ENCODE measurements at places on chromosomes 4 and X. TPM values are rescaled to one million over a fixed set of nuclear protein-coding genes. Genes with fewer than 3 reads are reported as not detected.

STOX2 gene
- total RNA-seq = 37.6 TPM

MTNR1A gene
- total RNA-seq = 0.21 TPM

DNA sequence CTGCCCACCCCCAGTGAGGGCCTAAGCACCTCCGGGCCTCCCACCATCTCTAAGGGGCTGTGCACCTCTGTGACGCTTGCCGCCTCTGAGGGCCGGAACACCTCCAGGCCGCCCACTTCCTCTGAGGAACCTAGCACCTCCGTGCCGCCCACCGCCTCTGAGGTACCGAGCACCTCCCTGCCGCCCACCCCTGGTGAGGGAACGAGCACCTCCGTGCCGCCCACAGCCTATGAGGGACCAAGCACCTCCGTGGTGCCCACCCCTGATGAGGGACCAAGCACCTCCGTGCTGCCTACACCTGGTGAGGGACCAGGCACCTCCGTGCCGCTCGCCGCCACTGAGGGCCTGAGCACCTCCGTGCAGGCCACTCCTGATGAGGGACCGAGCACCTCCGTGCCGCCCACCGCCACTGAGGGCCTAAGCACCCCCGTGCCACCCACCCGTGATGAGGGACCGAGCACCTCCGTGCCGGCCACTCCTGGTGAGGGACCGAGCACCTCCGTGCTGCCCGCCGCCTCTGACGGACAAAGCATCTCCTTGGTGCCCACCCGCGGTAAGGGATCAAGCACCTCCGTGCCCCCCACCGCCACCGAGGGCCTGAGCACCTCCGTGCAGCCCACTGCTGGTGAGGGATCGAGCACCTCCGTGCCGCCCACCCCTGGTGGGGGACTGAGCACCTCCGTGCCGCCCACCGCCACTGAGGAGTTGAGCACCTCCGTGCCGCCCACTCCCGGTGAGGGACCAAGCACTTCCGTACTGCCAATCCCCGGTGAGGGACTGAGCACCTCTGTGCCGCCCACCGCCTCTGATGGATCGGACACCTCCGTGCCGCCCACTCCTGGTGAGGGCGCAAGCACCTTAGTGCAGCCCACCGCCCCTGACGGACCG lies 977 bp downstream of the MAGEE1 start:
- DNase-seq = peak; percentile 1

- DNase-seq = no peak
These were observed 805.9 kb upstream of the GRID2 start for GRCh38 chr4:91497892-91498291.

GRCh38 chrX:155086202-155086840 lies 15.0 kb downstream of the BRCC3 start:
- DNase-seq = peak; percentile 33

- DNase-seq = no peak
These were observed 88.2 kb downstream of the TAB3 start for GRCh38 chrX:30800901-30801300.

- no peak for DNase-seq
These were observed 11.2 kb downstream of the AWAT2 start for GRCh38 chrX:70038515-70038914.

DNA sequence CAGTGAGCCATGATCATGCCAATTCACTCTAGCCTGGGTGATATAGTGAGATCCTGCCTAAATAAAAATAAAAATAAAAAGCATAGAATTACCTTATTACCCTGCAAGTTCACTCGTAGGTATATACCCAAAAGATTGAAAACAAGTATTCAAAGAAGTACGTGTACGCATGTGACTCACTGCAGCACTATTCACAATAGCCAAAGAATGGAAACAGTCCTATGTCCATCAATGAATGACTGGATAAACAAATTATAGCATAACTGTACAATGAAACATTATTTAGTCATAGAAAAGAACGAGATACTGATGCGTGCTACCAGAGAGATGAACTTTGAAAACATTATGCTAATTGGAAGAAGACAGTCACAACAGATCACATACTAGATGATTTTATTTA lies 204.6 kb upstream of the DIAPH2 start:
- DNase-seq = no peak

All from tongue (tissue), 3 donors.